ENCODE measurements at places on chromosomes 4 and X.

GRCh38 chr4:69120870-69121269 lies 24.6 kb downstream of the UGT2B7 start:
- no peak for DNase-seq

DNA sequence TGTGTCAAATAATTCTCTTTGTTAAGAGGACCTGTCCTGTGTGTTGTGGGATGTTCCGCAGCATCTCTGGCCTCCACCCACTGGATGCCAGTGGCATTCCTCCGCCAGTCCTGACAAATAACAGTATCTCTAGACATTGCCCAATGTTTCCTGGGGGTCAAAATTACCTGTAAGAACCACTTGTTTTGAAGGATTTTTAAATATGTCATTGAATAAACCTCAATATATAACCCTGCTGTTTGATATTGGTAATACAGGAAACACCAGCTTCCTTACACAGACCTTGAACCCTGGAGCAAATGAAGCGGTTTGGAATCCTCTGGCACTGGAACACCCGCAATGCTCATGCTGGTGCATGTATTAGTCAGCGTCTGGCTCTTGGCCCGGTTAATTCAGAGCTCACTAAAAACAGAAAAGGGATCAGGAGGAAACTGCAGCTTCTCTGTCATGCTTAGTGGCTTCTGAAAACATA lies 101.3 kb downstream of the TBL1X start:
- peak; percentile 23 for DNase-seq

DNA sequence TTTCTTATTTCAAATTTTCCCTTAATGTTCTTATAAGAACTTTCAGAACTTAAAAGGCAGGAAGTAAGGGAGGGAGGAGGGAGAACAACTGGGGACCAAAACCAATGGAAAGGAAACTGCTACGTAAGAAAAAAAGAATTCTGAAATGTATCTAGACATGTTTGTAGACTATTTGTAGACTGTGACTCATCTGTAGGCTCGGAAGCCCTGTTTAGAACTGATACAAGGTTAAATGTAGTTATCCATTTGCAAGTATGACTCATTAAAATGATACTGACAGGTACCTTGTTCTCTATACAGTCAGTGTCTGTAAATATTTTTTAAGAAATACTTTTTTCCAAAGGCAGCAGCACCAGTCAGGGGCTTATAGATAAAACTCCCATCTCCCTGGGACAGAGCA lies 202.0 kb downstream of the DHX15 start:
- no peak for DNase-seq

DNA sequence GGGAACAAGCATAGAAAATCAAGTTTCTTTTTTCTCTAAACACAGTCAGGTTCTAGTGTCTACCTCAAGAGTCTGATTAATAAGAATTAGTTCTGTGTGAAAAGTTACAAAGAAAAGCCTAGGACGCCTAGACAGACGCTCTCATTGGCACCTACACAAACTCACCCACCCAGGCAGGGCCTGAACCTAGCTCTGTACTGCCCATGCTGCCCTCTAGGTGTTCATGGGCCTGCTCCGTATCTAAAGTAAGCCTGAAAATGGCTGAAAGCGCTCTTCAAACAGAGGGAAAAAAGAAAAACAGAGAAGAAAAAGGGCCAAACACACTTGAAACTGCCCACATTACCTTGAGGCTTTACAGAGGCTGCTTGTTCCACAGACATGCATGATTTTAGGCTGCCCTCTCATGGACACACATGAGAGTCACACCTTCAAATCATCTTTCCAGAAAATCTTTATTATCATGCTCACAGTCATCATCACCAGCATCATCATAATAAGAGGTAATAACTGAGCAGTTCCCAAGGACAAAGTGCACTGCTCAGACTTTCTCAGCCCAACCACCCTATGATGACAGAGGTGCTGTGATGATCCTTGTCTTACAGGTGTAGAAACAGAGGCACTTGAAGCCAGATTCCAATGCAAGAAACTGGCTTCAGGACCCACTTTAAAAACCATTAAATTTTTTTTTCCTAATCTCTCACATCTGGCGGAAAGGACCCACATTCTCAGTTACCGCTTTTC lies 49.6 kb downstream of the MAP7D2 start:
- DNase-seq: no peak

DNA sequence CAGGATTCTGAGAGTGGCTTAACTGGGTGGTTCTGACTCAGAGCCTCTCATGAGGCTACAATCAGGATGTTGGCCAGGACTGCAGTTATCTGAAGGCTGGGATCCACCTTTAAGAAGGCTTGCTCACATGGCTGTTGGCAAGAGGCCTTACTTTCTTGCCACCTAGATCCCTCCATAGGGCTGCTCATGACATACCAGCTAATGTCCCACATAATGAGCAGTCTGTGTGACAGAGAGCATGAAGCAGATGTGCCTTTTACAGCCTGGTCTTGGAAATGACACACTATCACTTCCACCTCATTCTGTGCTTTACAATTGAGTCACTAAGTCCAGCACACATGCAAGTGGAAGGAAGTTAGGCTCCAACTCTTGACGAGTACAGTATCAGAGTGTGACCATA lies 4.3 kb upstream of the RBM3 start:
- DNase-seq: no peak

GRCh38 chrX:31652650-31653049 lies 580.8 kb upstream of the FTHL17 start:
- DNase-seq: no peak

GRCh38 chrX:100090931-100091330 lies 319.1 kb downstream of the PCDH19 start:
- DNase-seq: no peak

- DNase-seq: no peak
Observed at GRCh38 chrX:46295963-46296362, 249.3 kb downstream of the ZNF674 start.

GRCh38 chrX:38112566-38112965 lies 106.2 kb downstream of the SYTL5 start:
- DNase-seq: no peak

GRCh38 chr4:130545596-130545995 lies 1449.6 kb downstream of the C4orf33 start:
- no peak for DNase-seq

- no peak for DNase-seq
Observed at GRCh38 chr4:138037696-138038095, 204.5 kb downstream of the SLC7A11 start.

GRCh38 chrX:108018656-108019381 lies 26.0 kb upstream of the VSIG1 start:
- DNase-seq: no peak

DNA sequence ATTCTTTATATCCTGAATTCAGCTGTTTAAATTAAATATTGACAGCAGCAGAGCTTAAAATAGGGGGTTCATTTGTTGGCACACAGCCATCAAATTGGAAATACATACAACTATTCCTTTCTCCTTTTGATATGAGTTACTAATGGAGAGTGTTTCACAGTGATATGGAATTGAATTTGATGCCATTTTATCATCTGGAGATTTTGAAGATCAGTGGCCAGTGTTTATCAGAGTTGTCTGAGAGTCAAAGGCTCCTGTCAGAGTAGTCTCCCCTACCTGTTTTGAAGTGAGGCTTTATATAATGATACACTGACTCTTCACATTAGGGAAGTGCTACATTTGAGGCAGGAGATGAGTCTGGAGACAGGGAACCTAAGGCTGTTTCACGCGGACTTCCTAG lies 1286.3 kb downstream of the TECRL start:
- no peak for DNase-seq

- DNase-seq: no peak
Observed at GRCh38 chr4:176400816-176401461, 81.2 kb downstream of the SPCS3 start.

GRCh38 chrX:13719192-13719856 lies 15.1 kb downstream of the TRAPPC2 start:
- DNase-seq: no peak

DNA sequence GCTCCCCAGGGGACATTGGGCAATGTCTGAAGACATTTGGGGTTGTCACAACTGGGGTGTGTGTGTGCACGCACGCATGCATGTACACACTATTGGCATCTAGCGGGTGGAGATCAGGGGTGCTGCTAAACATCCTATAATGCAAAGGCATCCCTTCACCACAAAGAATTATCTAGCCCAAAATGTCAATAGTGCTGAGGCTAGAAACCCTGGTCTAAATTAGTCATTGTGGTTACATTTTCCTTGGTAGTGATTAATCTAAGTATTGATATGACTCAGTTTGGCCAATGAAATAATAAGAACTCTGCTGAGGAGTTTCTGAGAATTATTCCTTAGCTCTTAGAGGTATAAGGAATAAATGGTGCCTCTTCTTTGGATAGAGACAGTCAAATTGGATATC lies 200.2 kb downstream of the CLCN4 start:
- DNase-seq: no peak

DNA sequence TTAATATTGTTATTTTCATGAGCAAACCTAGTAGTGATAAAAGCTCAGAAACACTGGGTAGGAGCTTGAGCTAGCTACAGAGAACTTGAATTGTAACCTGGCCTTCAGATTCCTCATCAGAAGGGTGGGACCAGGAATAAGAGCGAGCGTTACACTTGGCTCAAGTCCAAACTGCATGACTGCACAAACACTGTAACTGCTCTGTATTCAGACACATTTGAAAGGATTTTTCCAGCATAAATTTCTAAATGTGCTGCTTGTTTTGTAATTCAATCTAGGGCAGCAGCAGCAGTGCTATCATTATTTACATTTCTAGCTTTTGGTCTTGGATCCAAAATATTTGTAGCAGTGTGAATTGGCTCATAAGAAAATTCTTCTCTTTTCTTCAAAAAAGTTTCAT lies 133.0 kb upstream of the TMLHE start:
- no peak for DNase-seq

DNA sequence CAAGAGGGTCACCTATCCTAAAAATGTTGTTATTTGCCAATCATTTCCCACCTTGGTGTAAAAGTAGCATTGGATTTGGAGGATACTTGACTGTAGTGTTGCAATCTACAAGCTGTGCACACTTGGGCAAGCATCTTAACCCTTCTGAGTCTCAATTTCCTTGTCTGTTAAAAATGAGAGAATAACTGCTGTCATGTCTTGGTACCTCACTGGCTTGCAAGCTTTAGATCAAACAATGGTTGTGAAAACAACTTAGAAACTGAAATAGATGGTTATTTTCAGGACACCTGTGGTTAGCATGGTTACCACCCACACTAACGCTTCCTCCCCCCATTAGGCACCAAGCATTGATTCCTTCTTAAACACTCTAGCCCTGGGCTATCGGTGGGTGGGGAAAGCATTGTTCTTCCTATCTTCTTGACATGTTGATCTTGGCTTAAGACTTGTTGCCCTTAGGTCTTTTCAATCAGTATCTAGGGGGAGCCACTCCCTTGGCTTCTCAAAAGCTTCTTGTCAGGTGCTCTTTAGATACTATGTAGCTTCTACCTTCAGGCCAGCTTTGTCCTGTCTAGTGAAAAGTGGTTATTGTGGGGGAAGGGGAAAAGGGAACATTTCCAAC lies 10.6 kb upstream of the AMOT start:
- DNase-seq: peak; percentile 24

DNA sequence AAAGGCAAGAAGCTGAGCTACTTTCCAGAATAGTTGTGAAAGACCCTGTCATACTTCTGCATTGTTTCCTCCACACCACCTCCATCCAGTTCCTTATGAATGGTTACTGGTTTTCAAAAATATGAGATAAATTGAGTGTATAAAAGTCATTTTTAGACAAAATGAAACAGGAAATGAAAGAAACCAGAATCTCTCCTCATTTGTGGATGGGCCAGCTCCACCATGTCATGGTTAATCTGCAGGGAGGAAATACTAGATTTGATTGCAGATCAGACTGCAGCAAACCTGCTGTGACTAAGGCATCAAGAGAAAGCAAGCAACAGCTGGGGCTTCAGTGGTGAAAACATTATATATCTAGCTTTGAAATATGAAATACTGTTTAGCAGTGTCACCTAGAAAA lies 23.8 kb downstream of the F9 start:
- no peak for DNase-seq

DNA sequence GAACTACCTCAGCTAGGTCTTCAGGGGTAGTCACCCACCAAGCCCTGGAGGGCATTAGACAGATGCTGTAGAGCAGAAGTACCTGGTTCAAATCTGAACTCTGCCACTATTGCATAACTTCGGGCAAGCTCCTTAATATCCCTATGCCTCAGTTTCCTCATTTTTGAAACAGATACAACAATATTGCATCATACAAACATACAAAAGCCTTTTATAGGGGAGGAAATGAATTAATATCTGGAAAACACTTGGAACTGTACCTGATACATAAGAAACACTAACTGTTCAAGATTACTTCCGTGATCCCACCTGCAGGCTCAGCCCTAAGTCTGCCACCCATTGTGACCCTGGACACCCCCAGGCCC lies 166.1 kb downstream of the EFNB1 start:
- DNase-seq: no peak

DNA sequence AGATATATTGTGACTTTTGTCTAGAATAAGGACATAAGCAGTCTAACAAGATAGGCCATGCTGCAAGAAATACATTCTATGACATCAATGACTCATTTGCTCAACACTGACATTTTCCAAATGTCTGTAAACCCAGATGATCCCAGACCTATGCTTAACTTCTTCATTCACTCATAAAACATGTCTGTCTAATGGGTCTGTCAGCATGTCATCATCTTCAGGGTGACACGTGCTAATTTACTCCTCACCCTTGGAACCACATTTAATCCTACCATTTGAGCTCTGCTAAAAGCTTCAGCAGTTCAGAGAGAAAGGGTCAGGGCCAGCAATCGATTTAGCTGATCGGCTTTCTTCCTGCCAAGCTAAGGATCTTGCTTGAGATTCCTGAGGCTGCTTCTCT lies 109.4 kb upstream of the MAP3K15 start:
- DNase-seq: no peak

DNA sequence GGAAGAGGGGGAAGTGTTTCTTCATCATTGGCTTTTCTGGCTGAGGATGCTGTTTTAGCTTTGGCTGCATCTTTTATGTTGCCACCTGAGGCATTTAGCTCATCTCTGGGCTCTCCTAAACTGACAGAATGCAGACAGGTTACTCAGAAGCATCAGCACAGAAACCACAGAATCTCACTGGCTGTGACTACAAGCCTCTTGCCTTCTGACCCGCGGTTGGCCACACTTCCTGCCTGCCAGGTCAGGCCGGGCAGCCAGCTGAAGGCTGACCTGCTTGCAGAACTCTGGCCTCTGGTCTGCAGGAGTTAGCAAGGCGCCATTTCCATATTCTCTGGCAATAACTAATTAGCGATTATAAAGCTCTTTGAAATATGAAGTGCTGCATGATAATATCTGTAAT lies 366.5 kb downstream of the MID1IP1 start:
- no peak for DNase-seq

- DNase-seq: no peak
Observed at GRCh38 chr4:11748164-11748872, 319.6 kb upstream of the HS3ST1 start.

GRCh38 chr4:147799986-147800555 lies 68.2 kb downstream of the ARHGAP10 start:
- peak; percentile 72 for DNase-seq

All from stimulated activated CD8-positive, alpha-beta memory T cell treated with anti-CD3 and anti-CD28 coated beads, Interleukin-4, amount 100 ng/mL, for 48 hours (primary cell).